Activated CD4-positive, alpha-beta T cell treated with anti-CD3 and anti-CD28 coated beads, Interleukin-2, amount 10 ng/mL, durations not matched to agents 7 days and 5 days (primary cell): ENCODE measurements at places on chromosomes 2 and 18.

- DNase-seq: no peak
These were observed 84.1 kb downstream of the RAPH1 start for GRCh38 chr2:203451011-203451410.

GRCh38 chr2:21646345-21646744 is 522.6 kb downstream of the TDRD15 start:
- DNase-seq: no peak

DNA sequence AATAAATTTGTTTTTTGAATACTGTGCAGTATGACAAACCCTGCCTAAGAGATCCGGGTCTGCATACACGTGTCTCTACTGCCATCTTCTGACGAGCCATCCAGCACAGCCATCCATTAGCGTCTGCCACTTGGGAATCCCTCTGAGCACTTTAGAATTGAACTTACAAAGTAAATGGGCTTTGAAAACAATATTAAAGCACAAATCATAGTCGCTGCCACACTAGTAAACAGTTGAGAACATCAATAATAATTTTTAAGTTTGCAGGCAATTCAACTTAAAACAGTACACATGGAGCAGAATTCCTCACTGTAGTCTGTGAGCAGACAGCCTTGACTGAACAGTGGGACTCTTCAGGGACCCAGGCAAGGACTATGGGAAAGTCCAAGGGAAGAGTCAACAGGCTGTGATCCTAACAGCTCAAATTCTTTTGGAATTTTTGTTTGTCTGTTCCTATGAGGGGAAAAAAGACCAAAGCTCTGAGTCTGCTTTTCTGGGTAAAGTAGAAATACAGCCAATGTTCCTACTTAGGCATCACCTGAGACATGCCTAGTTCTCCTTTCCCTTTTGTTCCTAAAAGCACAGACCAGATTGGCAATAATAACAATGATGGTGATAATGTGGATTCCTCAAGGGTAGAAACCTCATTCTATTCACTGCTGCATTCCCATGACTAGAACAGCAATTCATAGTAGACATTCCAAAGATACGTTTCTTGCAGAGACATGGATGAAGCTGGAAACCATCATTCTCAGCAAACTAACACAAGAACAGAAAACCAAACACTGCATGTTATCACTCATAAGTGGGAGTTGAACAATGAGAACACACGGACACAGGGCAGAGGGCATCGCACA is 92.9 kb downstream of the MREG start:
- DNase-seq: peak; percentile 66

GRCh38 chr2:124450481-124450880 is 425.4 kb downstream of the CNTNAP5 start:
- DNase-seq: no peak

GRCh38 chr2:16746833-16747232 is 81.2 kb upstream of the CYRIA start:
- no peak for DNase-seq

GRCh38 chr2:58204195-58204959 is 36.7 kb downstream of the FANCL start:
- no peak for DNase-seq

- peak; percentile 17 for DNase-seq
These were observed 110.2 kb upstream of the KIF5C start for GRCh38 chr2:148764815-148765214.

- DNase-seq: no peak
These were observed 439.8 kb upstream of the LYPD1 start for GRCh38 chr2:133109772-133110171.

DNA sequence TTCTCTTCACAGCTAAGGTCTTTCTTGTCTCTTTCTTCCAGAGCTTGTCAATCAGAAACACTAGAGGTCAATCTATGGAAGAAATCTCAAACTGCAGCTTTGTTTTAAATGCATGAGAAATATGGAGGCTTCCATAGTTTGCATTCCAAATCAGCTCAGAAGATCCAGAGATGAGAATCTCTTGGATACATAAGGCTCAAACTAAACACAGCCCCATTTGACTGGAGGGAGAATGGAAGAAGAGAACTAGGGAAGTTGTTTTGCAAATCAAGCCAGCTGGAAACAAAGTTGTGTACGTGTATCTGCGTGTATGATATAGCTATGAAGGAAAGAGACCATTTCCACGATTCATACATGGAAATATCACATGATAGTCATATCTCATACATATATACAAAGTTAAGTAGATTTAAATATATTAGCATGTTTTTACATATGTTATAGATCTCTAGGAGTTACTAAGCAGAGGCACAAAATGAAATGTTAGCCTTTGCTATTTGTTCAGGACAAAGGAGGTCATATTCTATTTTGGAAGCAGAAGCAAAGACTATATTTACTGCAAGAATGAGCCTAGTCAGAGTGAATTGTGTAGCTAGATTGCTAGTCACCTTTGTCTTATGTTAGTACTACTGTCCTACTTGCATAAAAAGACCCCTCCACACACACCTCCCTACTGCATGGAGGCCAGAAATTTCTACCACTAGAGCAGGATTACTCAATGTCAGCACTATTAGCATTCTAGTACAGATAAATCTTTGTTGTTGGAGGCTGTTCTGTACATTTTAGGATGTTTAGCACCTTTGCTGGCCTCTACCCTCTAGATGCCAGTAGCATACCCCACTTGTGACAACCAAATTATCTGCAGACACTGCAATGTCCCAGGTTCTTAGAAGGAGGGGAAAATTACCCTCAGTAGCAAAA is 303.5 kb upstream of the CHAC2 start:
- no peak for DNase-seq

- DNase-seq: no peak
These were observed 205.1 kb downstream of the MGAT5 start for GRCh38 chr2:134458950-134459349.

- DNase-seq: no peak
These were observed 1144.1 kb downstream of the CNTNAP5 start for GRCh38 chr2:125169022-125169763.

- DNase-seq: no peak
These were observed 29.8 kb downstream of the PCBP1 start for GRCh38 chr2:70116936-70117552.

DNA sequence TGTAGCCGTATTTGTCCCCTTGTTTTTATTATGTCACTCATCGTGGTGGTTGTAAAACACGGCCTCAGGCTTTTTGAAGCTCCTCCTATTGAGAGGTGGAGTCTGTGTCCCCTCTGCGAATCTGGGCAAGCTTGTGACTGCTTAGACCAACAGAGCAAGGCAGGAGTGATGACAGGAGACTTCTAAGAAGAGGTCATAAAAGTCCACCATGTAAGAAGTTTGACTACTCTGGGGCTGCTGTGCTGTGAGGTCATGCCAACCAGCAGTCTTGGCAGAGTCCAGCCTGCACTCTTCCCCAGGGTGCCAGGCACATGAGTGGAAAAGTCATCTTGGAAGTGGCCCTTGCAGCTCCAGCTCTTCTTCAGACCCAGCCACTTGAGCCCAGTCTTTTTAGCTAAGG is 83.8 kb upstream of the SPTBN1 start:
- DNase-seq: no peak

GRCh38 chr18:77111449-77111848 is 21.1 kb downstream of the MBP start:
- no peak for DNase-seq

- DNase-seq: no peak
These were observed 4.0 kb downstream of the REV1 start for GRCh38 chr2:99485824-99486223.

DNA sequence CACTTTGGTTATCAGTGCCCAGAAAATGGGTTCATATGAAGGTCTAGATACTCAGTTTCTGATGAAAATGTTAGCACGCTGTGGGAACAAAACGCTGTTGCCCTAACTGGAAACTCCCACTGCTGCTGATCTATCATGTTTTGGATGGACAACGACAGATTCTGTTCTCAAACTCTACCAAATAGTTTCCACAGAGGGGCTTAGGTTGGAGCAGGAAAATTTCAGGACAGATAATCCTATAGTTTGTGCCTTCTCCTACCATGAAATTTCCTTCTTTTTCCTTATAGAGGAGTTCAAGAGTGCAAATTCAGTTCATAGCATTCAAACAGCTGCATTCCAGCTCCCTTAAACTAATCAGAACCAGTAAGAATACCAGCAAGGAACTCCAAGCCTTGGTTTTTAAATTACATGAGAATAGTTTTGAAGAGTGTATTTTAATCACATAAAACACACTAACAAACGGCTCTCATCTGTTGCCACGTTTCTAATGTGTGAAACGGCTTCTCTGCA is 58.7 kb upstream of the RALBP1 start:
- no peak for DNase-seq

DNA sequence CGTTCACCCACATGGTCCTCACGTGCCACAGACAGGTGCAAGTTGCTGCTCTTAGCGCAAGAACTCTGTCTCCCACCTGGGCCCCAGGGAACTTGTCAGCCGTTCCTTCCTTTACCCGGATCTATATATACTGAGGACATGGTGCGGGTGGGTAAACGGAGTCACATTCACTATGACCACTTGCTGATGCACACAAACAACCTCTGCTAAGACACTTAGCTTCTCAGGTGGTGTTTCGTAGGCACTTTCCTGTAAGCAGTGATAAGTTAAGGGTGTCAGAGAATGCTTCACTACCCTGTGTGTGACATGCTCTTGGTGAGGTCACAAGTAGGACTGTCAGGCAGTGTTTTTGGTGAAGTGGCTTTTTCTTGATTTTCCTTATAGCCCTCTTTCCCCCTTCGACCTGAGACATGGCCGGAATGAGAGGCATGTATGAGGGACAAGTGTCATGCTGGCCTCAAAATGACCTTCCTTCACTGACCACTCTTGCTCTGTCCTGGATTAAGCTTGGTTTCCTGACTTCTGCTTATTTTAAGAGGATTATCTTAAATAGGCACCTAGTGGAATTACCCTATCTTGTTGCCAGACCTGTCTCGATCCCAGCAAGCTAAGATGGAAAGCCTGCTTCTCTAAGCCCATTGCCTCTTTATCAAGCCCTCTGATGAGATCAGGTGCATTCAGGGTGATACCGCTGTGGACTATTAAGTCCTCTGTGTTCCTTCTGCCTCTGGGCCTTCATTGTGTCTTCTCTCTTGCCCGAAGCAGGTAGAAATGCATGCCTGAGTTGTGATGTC is 97.1 kb upstream of the CELF4 start:
- no peak for DNase-seq

GRCh38 chr2:96832754-96833507 is 10.9 kb downstream of the ANKRD23 start:
- no peak for DNase-seq

DNA sequence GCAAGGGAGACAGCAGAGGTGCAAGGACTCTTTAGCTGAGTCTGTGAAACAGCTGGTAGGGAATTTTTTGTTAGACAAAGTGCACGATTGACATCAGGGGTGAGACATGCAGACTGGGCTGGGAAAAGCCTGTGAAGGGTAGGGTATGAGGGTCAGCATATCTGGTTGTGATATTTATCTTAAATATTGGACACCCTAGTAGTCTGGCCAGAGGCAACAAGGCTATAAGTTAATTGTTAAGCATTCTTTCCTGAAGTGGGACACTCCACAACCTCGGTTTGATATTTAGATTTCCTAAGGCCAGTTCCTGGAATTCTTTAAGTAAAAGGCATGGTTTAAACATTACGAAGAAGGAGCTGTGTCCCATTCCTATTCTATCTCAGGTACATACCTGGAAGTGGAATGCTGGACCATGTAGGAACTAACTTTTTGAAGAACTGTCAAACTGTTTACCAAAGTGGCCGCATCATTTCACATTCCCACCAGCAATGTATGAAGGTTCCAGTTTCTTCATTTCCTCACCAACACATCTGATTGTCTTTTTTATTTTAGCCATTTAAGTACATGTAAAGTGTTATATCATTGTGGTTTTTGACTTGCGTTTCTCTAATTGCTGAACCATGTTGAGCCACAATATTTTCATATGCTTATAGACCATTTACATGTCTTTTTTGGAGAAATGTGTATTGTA is 22.5 kb downstream of the EHBP1 start:
- DNase-seq: no peak

GRCh38 chr18:70374154-70374553 is 85.3 kb downstream of the SOCS6 start:
- DNase-seq: no peak

DNA sequence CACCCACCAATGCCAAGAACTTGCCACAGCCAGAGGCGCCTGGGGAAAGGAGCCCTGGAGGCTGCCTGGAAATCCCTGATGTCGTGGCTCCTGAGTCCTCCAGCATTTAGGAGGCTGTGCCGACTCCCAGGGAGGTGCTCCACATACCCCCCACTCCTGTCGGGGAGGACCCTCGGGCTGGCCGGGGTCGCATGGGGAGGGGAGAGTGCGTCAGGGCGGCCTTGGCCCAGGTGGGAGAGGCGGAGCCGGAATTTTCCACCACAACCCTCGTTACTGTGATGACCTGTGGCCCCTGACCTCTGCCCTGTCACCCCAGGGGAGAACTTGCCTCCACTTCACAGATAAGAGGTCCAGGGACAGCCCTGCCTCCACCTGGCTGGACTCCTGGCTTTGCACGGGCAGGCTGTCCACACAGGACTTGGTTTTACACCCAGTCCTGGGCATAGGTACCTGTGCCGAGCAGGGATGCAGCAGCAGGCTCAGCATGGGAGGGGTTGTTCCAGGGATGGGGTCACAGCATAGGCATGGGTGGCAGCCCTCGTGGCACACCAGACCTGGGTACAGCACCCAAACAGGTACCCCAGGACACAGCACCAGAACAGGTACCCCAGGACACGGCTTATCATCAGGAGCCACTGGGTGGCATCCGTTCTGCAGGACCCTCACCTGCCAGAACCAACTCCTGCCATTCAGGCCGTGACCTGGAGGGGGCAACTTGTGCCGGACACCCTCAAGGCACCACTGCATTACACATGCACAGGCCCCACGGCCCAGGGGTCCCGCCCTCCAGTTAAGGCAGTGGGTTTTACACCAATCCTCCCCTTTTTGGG is 12.3 kb upstream of the AGXT start:
- DNase-seq: no peak

GRCh38 chr2:234493796-234494195 is 3.1 kb downstream of the ARL4C start:
- no peak for DNase-seq

GRCh38 chr2:85414761-85415553 is 3.6 kb upstream of the SH2D6 start:
- DNase-seq: no peak

GRCh38 chr2:154537843-154538450 is 160.5 kb upstream of the KCNJ3 start:
- DNase-seq: no peak

GRCh38 chr18:70181015-70181414 is 24.5 kb downstream of the RTTN start:
- DNase-seq: no peak

- DNase-seq: no peak
These were observed 7.7 kb upstream of the DSG3 start for GRCh38 chr18:31439807-31440325.

GRCh38 chr18:32443706-32444215 is 26.9 kb downstream of the GAREM1 start:
- DNase-seq: no peak
